Putamen (tissue), 1 donor: ENCODE measurements at places on chromosomes 6 and 20.

- no peak for DNase-seq
These were observed 21.1 kb upstream of the SERPINB1 start for GRCh38 chr6:2862712-2863181.

DNA sequence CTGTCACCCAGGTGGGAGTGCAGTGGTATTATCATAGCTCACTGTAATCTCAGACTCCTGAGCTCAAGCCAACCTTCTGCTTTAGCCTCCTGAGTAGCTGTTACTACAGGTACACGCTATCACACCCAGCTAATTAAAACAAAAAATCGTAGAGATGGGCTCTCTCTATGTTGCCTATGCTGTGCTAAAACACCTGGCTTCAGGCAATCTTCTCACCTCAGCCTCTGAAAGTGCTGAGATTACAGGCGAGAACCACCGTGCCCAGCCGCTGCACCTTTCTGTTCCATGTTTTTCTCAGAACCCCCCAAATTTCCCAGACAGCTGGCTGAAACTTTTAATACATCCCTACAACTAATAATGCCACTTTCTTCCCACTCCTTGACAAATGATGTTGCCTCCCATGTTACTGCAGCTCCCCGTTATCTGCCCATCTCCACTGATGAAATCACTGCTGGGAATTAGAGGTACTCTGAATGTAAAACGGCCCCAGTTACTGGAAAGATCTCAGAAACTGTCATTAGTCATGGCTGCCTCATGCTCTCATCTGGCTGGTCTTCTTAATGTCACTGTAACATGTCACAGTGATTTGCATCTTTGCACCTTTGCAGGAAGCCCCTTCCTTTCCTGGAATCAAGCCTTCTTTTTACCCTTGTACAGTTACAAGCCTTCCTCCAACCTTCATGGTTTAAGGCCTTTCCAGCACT is 697.5 kb downstream of the PRKN start:
- DNase-seq = no peak

GRCh38 chr6:148147463-148147830 is 195.2 kb upstream of the SASH1 start:
- no peak for DNase-seq

DNA sequence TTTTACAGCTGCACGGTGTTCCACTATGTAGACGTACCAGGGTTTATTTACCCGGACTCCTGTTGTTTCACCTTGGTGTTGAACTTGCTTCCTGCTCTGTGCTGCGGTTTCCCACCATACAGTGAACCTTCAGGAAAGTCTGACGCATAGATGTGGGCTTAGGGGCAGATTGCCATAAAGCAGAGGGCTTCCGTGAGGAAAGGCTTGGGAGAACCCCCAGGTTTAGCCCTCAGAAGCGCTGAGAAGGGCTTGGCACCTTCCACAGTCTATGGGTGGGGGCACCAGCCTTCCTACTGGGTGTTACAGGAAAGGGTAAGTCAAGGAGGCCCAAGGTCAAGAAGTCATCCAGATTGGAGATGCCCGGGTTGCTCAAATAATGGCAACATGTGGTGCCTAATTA is 19.2 kb upstream of the MRPS18A start:
- DNase-seq = no peak

DNA sequence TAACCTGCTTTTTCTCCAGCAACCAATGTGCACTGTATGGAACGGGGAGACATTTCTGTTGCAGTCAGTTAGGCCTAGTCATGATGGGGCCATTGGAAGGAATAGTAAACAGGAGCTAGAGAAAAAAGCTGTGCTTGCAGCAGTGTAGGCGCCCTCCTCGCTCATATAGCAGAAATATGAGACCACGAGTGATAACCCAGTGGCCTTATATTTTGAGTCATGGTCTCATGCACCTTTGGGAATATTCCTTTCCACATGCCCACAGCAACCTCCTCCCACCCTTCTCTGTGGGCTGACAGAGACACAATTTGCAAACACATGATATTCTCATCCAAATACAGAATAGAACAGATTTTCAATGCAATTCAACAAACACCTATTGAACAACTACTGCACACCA is 248.9 kb upstream of the CITED2 start:
- DNase-seq = no peak

GRCh38 chr20:58131551-58132142 is 96.8 kb downstream of the ANKRD60 start:
- DNase-seq = no peak

DNA sequence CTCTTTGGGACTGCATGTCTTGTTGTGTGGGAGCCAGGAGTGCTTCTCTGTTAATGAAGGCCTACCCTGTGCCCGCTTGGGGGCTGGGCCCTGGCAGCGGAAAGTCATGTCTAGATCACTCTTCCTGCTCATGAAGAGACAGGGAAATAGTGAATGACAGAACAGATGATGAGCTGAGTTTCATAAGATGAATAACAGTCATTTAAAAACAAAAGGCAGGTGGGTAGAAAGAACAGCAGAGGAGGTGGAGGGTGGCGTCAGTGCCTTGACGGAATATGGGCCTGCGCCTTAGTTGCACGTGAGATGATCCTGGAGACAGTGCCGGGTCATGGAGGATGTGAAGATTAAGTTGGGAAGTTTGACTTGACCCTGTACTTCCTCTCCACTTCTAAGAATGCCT is 85.5 kb downstream of the ARID1B start:
- no peak for DNase-seq

- DNase-seq = no peak
These were observed 72.2 kb downstream of the SASH1 start for GRCh38 chr6:148414836-148415235.

- no peak for DNase-seq
These were observed 15.1 kb downstream of the RMND1 start for GRCh38 chr6:151436802-151437201.
